ENCODE measurements at places on chromosomes 16 and 17.

- DNase-seq, result no peak
Measured at GRCh38 chr17:37429453-37429852, 22.8 kb downstream of the TADA2A start.

DNA sequence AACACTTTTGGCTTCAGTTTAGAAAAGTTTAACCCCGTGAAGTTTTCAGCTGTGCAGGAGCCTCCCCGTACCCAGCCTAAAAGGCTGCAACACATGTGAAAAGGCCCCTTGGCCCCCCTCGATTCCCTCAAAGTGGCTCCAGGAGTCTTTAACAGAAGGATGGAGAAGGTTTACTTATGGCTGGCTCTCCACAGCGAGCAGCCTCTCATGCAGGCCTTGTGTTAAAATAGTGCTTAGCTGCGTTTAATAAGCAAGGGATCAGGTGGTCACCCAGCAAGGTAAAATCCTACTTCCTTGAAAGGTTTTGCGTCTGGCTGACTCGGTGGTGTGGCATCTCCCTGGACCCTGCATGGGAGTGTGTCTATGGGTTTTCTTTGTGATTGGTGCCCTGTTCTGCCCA, 8.4 kb upstream of the CYLD start:
- DNase-seq, result no peak

- no peak for DNase-seq
Measured at GRCh38 chr16:11315510-11315909, 29.7 kb upstream of the RMI2 start.

- DNase-seq, result no peak
Measured at GRCh38 chr17:30344283-30345088, 10.6 kb upstream of the TMIGD1 start.

- DNase-seq, result no peak
Measured at GRCh38 chr16:25395528-25395927, 137.9 kb upstream of the ZKSCAN2 start.

DNA sequence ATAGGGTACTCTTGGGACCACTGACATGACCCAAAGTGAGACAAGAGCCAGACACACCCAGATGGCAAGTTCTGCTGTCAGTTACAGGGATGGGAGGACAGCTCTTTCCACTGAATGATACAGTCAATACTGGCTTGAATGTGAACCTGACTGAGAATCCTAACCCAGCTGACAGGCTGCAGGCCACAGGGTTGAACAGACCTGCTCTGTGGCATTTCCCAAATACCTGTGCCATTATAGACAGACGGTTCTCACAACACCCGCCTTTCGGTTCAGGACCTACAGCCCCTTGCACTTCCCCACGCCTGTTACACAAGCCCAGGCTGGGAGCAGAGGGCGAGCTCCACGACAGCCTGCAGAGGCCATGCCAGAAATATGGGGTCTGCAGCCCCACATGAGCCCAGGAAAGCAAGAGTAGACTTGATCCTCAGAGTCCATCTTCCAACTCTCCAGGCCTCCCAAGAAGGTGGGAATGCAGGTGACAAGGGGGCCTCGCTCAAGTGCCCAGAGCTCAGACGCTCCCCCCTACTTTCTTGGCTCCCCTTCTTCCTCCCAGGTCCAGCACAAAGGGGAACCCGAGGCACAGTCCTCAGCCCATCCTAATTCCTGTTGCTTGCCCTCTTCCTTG, 314.3 kb downstream of the SOX9 start:
- DNase-seq, result no peak

GRCh38 chr16:76474048-76474447, 196.8 kb downstream of the CNTNAP4 start:
- DNase-seq, result no peak

- no peak for DNase-seq
Measured at GRCh38 chr16:51640196-51640595, 489.1 kb upstream of the SALL1 start.

DNA sequence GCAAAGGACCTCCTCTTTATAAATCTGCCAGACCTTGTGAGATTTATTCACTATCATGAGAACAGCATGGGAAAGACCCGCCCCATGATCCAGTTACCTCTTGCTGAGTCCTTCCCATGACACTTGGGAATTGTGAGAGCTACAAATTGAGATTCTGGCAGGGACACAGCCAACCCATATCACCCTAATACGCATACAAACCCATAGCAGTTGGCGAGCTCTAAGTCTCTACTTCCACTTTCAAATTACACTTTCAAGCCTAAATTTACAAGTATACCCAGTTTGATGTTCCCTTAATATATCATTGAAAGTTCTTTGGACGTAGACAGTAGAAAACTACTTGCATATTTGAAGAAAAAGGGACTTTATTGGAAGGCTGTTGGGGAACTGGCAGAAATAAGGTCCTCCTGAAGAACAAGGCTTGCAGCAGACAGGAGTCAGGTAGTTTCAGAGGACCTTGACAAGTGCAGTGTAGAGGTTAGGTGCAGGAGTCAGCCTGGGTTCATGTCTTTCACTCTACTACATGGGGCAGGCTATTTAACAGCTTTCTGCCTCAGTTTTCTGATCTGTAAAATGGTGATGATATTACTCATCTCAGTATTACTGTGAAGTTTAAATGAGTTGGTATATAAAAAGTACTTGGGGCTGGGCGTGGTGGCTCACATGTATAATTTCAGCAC, 107.9 kb upstream of the EEF2KMT start:
- no peak for DNase-seq

GRCh38 chr17:2865228-2865627, 69.0 kb downstream of the RAP1GAP2 start:
- DNase-seq, result no peak

GRCh38 chr17:75447951-75448856, 8.2 kb upstream of the TMEM94 start:
- no peak for DNase-seq

DNA sequence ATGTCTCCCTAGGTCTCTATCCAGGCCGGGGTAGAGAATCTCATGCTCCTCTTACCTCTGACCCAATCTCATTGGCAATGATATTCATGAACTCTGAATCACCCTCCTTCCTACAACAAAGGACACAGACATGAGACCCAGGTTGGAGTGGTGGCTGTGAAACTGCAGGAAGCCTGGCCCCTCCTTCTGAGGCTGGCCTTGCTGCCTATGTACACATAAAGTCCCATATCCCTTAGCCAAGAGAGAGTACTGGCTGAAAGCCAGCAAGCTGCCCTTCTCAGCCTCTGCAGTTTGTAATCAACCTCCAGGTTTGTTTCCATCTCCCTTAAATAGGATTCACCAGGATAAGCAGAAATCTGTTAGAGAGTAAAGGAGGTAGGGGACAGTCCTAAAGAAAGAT, 10.6 kb downstream of the AARSD1 start:
- no peak for DNase-seq

DNA sequence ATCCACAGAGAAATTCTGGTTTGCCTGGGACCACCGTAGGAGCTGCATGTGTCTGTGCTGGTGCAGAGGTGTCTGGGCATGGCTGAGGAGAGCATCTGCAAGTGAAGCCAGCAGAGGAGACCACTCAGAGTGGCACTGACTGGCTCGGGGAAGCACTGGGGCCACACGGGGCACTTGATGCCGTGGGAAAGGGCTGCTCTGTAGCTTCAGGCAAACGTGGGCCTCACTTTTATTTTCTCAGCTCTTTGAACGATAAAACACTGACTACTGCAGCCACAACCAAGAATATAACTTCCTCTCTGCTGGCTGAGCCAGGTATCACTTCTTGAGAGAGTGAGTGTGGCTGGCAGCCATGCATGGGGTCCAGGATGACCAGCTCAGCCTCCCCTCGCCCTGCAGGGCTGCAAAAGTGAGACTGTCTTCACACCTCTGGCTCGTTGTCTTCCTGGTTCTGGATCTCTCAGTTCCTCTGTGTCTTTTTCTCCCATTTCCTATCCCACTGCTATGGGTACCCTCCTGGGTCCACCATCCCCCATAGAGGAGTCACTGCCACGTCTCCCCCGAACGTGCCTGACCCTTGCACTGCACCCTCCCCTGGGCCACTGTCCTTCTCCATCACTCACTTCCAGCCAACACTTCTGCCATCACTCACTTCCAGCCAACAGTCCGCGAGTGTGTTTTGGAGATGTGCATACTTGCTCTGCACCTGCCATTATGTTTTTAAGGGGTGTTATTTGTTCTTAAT, 201.4 kb upstream of the CHMP6 start:
- DNase-seq, result no peak

DNA sequence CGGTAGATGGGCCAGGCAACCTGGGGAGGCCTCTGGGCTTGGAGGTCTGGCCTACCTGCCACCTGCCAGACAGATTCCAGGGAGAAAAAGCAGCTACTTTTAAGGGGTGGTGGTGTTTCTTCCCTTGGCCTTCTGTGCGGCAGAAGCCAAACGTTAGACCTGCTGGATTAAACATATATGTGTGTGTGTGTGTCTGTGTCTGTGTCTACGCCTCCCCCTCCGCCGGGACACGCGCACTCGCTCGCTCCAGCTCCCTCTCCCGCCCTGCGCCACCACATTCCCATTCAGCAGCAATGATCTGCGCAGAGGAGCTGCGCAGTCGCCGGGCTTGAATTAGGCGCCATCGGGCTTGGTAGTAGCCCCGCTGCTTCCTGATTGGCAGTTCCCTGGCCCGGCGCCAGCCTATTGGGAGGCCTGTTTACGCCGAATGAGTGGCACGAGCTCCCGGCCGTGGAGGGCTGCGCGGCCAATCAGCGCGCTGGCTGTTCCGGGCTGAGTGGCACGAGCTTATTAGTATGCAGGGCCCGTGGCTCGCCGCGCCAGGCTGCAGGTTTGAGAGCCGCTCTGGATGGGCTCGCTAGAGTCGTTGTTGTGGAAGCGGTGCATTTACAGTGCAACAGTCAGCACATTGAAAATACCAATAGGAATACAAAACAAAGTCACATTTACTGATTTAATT, at the start of gene BAHCC1:
TSS of gene BAHCC1 (plus strand) at position 537 of the 679 bp plus-strand sequence. CDS start 4,283 bp downstream, outside the sequence.
- DNase-seq, result peak; percentile 56

DNA sequence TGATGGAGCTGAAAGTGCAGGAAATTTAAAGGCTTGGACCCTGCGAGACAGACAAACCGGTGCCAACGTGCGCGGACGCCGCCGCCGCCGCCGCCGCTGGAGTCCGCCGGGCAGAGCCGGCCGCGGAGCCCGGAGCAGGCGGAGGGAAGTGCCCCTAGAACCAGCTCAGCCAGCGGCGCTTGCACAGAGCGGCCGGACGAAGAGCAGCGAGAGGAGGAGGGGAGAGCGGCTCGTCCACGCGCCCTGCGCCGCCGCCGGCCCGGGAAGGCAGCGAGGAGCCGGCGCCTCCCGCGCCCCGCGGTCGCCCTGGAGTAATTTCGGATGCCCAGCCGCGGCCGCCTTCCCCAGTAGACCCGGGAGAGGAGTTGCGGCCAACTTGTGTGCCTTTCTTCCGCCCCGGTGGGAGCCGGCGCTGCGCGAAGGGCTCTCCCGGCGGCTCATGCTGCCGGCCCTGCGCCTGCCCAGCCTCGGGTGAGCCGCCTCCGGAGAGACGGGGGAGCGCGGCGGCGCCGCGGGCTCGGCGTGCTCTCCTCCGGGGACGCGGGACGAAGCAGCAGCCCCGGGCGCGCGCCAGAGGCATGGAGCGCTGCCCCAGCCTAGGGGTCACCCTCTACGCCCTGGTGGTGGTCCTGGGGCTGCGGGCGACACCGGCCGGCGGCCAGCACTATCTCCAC, at the start of gene NOG:
TSS of gene NOG (plus strand) at position 54 of the 674 bp plus-strand sequence. CDS start at position 579, 525 bp downstream.
- no peak for DNase-seq

DNA sequence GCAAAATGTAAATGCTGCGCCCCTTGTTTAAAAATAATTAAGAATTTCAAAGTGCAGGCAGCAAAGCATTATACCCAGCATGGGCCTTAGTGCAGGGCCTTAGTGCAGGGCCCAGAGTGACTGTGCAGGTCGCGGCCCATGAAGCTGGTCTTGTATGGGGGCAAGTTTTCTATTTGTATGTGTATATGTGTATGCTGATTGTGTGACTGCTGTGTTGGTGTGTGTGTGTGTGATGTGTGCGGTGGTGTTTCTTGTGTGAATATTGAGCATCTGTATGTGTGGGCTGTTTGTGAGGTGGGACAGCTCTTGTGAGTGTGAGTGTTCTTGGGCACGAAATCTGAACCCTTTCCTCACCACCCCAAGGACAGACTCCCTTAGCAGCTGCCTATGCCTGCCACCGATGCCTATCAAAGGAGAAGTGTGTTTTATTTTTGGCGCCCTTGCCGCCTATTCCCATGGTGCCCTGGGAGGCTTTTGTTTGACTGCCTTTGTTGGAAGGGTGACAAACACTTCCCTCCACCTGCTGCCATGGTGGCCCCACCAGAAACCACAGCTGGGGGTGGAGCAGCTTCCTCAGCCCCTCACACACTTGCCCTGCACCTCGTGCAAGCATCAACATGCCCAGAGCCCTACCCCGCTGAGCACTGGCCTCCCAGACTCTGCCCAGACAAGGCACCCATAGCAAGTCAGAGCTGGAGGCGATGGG, 18.0 kb downstream of the CCR7 start:
- DNase-seq, result no peak

DNA sequence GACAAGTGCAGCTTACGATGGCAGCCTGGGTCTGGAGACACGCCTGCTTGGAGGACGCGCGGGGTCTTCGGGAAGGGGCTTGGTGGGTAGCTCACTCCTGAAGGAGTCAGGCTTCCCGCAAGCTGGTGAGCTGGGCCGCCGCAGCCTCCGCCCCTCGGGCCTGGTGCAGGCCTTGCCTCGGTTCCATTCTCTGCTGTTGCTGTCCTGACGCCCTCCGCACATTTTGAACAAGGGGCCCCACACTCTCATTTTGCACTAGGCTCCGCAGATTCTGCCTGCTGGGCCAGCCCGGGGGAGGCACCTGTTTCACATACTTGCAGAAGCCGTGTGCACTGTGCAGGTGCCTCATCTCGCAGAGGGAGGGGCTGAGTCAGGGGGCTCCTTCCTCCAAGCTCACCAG, 31.9 kb upstream of the CBX4 start:
- DNase-seq, result no peak

- DNase-seq, result no peak
Measured at GRCh38 chr16:84652566-84652965, 4.3 kb downstream of the KLHL36 start.

DNA sequence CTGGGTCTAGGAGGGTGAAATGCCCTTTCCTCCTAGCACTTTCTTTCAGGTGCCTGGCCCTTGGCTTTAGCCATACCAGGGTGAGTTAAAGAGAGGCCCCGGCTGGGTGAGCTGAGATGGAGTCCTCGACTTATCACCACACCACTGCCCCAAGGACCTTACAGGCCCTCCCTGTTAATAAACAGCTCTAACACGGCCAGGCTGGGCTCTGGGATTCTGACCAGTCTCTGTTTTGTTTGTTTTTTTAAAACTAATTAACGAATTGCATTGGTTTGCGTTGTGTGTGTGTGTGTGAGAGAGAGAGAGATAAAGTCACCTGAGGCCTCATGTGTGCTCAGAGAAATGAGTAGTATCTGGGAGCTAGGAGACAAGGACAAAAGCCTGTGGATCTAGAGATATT, 14.3 kb downstream of the MYL4 start:
- no peak for DNase-seq

GRCh38 chr16:11583166-11583565, 3.6 kb downstream of the LITAF start:
- no peak for DNase-seq

- DNase-seq, result no peak
Measured at GRCh38 chr17:77462553-77463497, 322.1 kb downstream of the SEC14L1 start.
